Caudate nucleus (tissue), 63 donors: ENCODE measurements at places on chromosomes 6 and 20.

DNA sequence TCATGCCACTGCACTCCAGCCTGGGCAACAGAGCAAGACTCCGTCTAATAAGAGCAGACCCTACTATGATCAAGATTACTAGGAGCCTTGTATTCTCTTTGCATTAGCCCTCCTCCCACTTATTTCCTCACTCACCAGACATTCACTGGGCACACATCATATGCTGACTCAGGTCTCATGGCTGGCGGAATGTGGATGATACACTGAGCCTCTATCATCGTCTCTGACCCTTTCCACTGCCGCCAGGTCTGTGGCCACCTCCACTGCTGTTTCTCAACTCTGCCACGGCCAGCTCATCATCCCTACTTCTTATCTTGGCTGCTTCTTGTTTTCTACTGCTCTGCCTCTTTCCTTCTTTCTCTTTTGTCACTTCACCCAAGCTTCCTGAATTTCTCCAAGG, 161.0 kb downstream of the BACH2 start:
- DNase-seq: no peak

GRCh38 chr6:145327586-145327985, 407.7 kb downstream of the EPM2A start:
- no peak for DNase-seq

- no peak for DNase-seq
Measured at GRCh38 chr6:37491171-37491829, 8.4 kb downstream of the CCDC167 start.

DNA sequence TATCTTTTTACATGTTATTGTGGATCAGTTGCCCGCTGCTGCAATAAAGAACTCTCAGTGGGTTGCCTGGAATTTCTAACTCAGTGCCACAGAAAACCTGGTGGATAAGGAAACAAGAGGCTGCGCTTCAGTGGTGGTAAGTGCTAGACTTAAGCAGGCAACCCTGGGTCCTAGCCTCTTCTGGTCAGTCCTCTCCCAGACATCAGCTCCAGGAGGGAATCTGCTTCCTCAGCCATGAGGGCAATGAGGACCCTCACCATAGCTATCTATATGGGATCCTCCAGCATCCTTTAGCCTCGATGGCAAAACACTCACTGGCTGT, 490.7 kb upstream of the SULF2 start:
- no peak for DNase-seq

GRCh38 chr6:143823548-143823947, 19.6 kb upstream of the LTV1 start:
- no peak for DNase-seq

GRCh38 chr6:107398001-107398400, 61.4 kb downstream of the PDSS2 start:
- no peak for DNase-seq

GRCh38 chr20:22453244-22454080, 130.9 kb downstream of the FOXA2 start:
- no peak for DNase-seq

DNA sequence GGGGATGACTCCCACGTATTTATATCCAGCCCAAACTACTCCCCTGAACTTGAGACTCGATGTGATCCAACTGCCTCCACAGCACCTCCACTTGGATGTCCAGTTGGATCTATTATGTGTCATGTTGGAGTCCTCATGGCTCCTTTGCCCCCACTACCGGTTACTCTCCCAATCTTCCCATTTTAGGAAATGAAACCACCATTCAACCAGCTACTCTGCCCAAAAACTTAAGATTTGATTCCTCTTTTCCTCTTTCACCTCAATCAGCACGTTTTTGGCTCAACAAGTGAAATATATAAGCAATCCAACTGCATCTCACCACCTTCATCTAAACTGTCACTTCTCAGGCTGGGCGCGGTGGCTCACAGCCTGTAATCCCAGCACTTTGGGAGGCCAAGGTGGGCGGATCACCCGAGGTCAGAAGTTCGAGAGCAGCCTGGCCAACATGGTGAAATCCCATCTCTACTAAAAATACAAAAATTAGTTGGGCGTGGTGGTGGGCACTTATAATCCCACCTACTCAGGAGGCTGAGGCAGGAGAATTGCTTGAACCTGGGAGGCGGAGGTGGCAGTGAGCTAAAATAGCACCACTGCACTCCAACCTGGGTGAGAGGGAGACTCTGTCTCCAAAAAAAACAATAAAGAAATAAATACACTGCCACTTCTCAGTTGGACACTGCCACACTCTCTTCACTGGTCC, 3.4 kb downstream of the AHCY start:
- DNase-seq: no peak

GRCh38 chr6:154605178-154605881, 94.8 kb upstream of the CNKSR3 start:
- no peak for DNase-seq
